ENCODE measurements at places on chromosomes 4 and X. TPM values are rescaled to one million over a fixed set of nuclear protein-coding genes. Genes with fewer than 3 reads are reported as not detected.
A peak's percentile ranks its signal among the peaks of the same experiment; 100 is the strongest.

- no peak for DNase-seq
These were observed 40.9 kb downstream of the SEL1L3 start for GRCh38 chr4:25821899-25822298.

GRCh38 chrX:118207831-118208453 is 91.3 kb upstream of the KLHL13 start:
- DNase-seq: no peak

The SLC9B1 gene
- total RNA-seq: not detected

The AFM gene
- total RNA-seq: not detected

The IL2 gene
- not detected for total RNA-seq

- DNase-seq: no peak
These were observed 126.2 kb downstream of the CORIN start for GRCh38 chr4:47711646-47712045.

The TMEM154 gene
- total RNA-seq: 17.2 TPM

DNA sequence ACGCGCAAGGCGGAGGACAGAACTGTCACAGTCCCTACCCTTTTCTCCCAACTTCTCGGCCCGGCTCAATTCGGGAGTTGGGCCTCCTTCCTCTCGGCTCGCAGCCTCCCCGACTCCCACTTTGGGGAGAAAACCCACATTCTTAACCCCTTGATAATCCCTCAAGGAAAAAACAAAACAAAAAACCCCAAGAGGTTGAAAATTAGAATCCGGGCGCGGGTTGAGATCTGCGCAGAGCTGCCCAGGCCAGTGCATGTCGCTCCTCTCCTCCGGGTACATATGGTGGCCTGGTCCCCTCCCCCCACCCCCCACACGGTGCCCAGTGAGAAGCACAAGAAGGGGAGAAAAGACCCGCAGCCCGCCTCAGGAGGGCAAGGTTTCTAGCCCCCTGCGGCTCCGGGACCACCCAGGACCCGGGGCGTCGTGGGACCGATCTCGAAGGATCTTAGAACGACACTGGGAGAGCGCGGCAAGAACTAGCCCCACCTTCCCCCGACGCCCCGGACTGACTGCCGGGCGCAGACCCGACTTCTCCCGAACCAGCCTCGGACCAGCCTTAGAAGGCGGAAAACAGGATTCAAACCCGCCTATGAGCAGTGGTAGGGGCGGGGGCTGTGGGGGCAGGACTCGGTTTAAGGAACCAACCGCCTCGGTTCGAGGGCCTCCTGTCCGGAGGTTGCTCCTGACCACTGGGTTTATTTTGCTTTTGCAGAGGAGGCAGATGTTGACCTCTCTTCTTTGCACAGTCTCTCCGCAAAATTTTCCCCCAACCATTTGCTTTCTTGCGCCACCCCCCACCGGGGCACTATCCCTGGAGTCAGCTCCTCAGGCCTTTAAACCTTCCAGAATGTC is 2.5 kb upstream of the PDGFRA start:
- peak; percentile 83 for DNase-seq

DNA sequence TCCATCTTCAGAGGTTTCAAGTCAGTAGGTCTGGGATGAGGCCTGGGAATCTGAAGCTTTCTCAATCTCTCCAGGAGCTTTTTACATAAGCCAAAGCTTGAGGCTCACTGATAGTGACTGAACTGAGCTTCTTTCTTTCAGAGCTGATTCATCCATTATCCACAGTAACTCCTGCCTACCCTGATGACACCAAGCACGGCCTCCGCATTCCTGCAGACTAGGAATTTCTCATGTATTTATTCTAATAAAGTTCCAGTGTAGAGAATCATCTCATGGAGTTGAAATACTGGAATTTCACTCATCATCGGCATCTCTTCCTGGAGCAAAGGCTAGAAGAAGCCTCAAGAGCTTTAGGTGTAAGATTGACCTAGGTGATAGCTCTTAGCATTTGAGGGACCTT is 12.1 kb upstream of the DCTD start:
- peak; percentile 96 for DNase-seq

- DNase-seq: no peak
These were observed 1.6 kb downstream of the SLITRK4 start for GRCh38 chrX:143634309-143634662.

The C4orf54 gene
- not detected for total RNA-seq

The HOPX gene
- total RNA-seq: not detected

The TBC1D8B gene
- 9.3 TPM for total RNA-seq

DNA sequence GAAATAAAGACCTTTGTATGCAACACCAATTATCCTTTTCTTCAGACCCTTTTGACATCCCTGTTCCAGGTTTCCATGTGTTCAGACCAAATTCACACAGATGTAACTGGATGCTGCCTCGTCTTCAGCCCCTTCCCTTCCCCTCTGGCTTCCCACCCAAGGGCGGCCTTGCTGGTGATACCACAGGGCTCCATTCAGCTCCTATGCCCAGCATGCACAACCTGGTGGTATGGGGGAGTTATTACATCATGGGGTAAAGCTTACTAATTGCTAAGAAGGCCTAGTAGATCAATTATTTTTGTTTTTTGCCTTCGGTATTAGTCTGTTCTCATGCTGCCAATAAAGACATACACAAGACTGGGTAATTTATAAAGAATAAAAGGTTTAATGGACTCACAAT is 317.0 kb upstream of the CXXC4 start:
- DNase-seq: no peak

The P2RY8 gene
- not detected for total RNA-seq

DNA sequence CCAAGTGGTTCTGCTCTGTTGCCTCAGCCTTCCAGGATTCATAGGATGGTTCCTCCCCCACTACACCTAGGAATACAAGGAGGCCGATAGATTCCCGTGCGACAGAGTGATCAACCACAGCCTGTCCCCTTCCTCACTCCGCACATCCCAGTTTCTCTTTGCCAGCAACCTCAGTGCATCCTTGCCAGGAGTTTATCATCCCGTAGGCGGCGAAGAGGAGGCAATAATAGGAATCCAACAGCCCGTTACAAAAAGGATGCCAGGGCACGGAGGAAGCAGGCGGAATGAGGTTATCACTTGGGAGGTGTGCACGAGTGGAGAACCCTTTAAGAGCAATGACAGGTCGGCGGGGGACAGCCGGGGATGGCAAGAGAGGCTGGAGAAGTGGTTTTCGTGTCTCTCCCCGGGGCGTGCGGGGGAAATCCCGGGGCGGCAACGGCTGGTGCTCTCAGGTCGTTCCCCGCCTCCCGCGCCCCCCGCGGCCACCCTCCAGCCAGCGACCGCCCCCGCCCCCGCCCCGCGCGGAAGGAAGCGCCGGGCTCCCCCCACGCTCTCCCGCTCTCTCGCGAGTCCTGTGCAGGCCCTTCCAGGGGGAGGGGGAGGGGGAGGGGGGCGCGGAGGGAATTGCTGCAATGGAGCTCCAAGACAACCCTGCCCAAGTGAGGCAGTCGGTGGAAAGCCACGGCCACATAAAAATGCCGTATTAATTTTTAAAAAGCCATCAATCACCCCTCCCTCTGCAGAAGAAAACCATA is 1.6 kb downstream of the PPP3CA start:
- peak; percentile 69 for DNase-seq

DNA sequence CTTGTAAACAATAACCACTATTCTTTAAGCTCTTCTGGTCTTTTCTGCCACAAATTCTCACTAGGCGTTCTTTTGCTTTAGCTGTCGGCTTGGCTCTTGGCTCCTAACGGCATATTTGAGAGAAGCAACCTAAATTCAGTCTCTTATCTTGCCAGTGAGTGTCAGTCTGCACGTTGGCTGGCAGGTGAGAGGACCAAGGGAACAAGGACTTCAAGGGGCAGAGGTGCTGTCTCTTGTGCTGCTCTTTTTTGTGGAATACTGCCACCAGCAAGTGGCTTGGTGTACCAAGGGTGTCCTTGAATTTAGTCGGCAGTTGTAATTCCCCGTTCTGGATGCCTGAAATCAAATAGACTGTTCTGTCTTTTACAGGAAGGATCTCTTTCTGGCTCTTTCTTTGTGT is 77.8 kb upstream of the SLC4A4 start:
- DNase-seq: no peak
